ENCODE measurements at places on chromosomes 2 and 18.

GRCh38 chr18:76459687-76460350 lies 35.2 kb downstream of the ZNF516 start:
- no peak for DNase-seq

DNA sequence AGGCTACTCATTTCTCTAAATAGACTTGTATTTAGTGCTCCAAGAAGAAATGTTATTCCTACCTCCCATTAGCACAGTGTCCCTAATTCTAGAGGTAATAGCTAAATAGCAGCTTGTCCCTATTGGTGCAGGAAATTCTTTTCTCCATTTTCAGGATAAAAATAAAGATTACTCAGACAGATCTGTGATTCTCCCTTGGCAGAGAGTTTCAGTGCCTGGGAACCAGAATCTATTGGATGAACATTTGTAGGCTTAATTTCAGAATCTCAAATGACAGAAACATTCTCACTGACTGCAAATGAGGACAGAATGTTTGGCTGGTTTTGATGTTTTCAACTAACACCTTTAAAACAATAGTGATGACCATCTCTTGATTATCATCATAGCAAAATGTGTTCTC lies 33.3 kb upstream of the LGALSL start:
- DNase-seq, result no peak

DNA sequence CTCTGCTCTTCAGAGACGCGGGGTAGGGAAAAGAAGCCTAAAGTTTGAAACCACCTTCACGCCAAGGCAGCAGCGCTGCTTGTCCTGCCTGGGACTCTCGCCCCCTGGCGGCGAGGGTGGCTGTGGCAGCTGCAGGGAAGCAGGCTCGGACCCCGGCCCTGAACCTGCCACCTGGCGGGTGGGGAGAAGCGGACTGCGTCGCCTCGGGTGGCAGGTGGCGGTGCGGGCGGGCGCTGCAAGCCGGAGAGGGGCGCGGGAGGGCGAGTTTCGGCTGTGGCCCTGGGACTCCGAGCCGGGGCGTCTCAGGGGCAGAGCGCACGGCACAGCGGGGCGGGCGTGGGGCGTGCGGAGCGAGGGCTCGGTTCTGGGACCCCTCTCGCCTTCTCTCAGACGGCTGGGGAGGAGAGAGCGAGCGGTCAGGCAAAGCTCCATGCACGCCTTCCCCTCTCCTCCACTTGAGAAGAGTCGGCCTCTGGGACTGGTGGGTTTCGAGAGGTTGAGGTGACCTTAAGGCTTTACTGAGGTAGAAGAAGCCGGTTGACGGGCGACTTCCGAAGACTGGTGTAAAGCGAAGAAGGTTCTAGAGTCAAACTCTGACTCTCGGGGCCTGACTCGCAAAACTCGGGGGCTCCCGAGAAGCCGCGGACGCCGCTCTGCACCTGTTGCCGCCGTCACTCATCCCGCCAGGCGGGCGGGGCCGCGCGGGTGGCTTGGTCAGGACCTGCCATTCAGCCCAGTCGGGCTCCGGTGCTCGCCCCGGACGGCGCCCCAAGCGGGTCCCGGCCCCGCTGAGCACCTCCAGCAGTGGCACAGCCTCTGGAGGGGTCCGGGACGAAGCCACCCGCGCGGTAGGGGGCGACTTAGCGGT lies 1.1 kb upstream of the BOLL start:
- no peak for DNase-seq

DNA sequence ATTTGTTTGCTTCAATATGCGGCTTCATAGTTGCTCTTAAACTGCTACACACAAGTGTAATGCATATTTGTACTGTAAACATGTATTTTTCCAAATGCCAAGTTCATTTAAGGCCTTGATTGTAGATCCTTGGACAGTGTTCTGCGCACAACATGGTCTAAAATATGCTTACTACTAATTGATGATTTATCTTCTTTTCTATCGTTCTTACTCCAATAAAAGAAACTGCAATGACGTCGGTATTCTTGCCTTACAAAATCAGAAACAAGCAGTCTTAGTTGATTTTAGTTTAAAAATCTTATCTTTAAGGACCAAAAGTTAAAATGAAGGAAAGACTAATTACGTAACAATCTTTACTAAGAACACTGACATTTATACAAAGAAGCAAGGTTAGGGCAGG lies 224.3 kb upstream of the SMAD7 start:
- DNase-seq, result no peak

- DNase-seq, result no peak
These were observed 3.7 kb downstream of the ZFP36L2 start for GRCh38 chr2:43222475-43223309.

GRCh38 chr18:25126751-25127150 lies 225.2 kb downstream of the ZNF521 start:
- DNase-seq, result no peak

DNA sequence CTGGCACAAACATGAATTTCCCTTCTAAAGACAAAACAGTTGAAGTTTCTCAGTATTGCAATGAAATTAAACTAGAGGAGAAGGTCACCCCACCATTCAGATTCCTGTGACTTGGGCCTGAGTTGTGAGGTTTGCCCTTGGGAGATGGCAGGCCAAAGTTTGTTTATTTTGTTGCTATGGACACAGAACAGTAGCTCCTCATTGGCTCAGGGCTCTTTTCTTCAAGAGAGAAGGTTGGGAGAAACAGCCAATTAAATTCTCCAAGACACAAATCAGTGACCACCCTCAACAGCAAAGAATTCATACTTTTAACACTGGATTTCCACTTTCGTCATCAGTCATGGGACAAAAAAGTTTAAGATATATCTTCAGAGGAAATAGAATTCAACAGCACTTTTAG lies at the start of gene FLACC1:
Gene FLACC1 (minus strand): TSS at position 125 of the 400 bp plus-strand sequence. CDS start 5,941 bp downstream, outside the sequence.
- peak; percentile 9 for DNase-seq

GRCh38 chr2:230636684-230637271 lies 75.9 kb upstream of the CAB39 start:
- DNase-seq, result no peak

GRCh38 chr18:28357766-28358401 lies 181.0 kb upstream of the CDH2 start:
- DNase-seq, result no peak

GRCh38 chr18:32730620-32731091 lies 42.2 kb downstream of the KLHL14 start:
- DNase-seq, result peak; percentile 45

- no peak for DNase-seq
These were observed 692.7 kb downstream of the SOCS6 start for GRCh38 chr18:70981400-70982140.

- no peak for DNase-seq
These were observed 377.5 kb upstream of the PIK3C3 start for GRCh38 chr18:41577529-41577928.

GRCh38 chr2:207066791-207067460 lies 98.8 kb downstream of the KLF7 start:
- DNase-seq, result no peak

DNA sequence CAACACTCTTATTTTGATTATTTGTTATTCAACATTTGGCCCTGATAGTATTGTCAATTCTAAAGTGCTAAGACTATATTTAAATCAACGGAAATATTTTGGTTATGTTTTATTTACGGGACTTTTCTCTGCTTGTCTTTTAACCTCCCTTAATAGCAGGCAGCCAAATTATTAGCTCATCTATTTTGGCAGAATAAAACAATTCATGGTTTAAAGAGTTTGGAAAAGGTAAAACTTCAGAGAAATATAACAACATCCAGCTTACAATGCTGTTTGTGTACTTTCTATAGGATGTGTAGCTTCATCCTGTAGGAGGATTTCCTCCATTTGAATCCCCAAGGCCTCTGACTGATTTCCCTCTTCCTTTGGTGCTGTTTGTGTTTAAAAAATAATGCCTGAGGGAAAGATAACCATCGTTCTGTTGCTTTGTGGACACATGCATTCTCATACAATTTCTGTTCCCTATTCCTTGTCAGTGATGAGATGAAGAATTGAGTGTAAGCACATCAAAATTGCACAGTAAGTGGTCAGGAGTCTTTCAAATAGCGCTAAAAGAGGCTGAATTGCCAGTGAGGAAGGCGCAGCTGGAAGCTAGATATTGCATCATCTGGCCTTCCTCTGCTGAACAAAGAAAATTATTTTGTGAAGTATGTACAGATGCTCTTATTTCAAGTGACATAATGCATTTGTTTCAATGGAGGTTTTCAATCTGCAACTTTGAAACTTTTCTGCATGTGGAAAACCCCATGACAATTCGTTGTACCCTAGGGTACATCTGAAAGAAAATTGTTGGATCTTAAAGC lies 80.3 kb downstream of the CD28 start:
- peak; percentile 44 for DNase-seq

- DNase-seq, result no peak
These were observed 33.7 kb downstream of the KLF7 start for GRCh38 chr2:207132019-207132418.

GRCh38 chr18:23131693-23132319 lies 3.5 kb upstream of the CABLES1 start:
- DNase-seq, result peak; percentile 88

DNA sequence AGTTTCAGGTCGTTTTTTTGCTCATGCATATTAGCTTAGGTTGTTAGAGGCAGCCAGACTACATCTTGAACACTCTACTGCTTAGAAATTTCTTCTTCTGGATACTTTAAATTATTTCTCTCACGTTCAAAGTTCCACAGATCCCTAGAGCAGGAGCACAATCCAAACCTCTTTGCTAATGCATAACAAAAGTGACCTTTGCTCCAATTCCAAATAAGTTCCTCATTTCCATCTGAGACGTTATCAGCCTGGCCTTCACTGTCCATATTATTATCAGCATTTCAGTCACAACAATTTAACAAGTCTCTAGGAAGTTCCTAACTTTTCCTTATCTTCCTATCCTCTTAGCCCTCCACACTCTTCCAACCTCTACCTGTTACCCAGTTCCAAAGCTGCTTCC lies 50.4 kb upstream of the ERMN start:
- DNase-seq, result no peak

GRCh38 chr2:153291718-153292117 lies 186.8 kb downstream of the RPRM start:
- DNase-seq, result no peak

GRCh38 chr2:47429795-47430194 lies 26.8 kb downstream of the MSH2 start:
- no peak for DNase-seq

- DNase-seq, result no peak
These were observed 52.7 kb downstream of the MAP2 start for GRCh38 chr2:209476367-209477208.
